Lower leg skin (tissue), 4 donors: ENCODE measurements at places on chromosomes 5 and 9. TPM values are rescaled to one million over a fixed set of nuclear protein-coding genes. Genes with fewer than 3 reads are reported as not detected.
A peak's percentile ranks its signal among the peaks of the same experiment; 100 is the strongest.

- peak; percentile 76 for DNase-seq
These were observed 384.0 kb upstream of the IRX4 start for GRCh38 chr5:2266641-2267240.

- DNase-seq: peak; percentile 28
These were observed 186.7 kb downstream of the PARP8 start for GRCh38 chr5:50853151-50853550.

DNA sequence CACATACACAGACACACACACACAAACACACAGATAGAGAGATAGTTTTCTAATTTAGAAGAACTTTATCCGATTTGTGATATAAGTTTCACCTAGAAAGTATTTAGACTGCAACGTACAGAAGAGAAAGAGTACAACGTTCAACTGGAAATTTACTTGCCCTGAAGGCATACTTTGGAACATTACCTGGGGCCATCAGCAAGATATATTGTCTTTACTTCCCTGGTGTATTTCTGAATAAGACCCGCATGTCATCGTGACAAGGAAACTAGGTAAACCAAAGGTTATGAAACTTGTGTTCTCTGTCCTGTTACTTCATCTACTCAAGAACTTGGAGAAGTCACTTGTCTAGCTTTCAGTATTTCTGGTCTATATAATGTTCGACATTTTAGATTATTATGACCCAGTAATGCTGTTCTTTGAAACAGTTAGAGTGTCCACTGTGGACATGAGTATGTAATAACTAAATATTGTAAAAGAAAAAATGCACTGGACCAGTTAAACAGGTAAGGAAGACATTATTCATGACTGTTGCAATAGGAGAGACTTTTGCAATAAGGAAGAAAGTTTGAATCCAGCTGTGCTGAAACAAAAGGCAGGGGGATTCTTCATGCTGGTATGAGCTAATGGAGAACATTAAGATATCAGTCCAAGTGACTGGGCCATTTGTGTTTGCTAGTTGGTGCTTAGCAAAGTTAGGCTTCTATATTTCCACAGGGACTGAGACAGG lies 1791.1 kb downstream of the MAT2B start:
- no peak for DNase-seq

DNA sequence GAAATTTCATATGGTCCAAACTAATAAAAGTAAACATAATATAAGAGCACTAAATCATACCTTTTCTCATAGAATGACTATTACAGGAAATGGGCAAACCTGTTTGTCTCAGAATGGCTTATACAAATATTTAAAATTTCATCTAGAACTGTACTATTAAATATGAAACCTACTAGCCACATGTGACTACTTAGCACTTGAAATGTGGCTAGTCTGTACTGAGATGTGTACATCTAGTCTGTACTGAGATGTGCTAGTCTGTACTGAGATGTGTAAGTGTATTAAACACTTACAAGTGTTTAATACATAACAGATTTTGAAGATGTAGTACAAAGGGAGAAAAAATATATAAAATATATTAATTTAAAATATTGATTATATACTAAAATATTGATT lies 22.4 kb downstream of the ABITRAM start:
- no peak for DNase-seq

The VCAN gene
- 21.2 TPM for total RNA-seq

The TNC gene
- total RNA-seq: 47.0 TPM

The NUTM2F gene
- not detected for total RNA-seq
